Hepatic stellate cell (primary cell): ENCODE measurements at places on chromosomes 11 and 22.

DNA sequence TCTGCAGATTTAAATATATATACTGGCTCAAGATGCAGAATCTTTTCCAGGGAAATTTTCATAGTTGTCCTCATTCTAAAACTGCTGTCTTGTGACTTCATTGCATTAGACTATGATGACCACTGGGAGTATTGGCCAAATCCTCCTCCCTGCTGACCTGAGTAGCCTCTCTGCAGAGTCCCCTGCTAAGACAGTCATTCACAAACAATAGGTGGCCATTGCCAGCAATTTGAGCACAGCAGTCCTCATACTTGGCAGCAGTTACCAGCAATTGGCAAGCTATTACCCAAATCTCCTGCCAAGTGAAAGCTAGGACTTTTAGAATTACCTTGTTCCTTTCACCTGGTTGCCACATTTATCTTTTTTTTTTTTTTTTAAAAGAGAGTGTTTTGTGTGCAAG is 325.8 kb downstream of the FAT3 start:
- no peak for DNase-seq

- no peak for DNase-seq
Observed at GRCh38 chr22:50078761-50079160, 6.5 kb downstream of the MLC1 start.

GRCh38 chr22:23068832-23069385 is 1.4 kb upstream of the GNAZ start:
- DNase-seq, result no peak

DNA sequence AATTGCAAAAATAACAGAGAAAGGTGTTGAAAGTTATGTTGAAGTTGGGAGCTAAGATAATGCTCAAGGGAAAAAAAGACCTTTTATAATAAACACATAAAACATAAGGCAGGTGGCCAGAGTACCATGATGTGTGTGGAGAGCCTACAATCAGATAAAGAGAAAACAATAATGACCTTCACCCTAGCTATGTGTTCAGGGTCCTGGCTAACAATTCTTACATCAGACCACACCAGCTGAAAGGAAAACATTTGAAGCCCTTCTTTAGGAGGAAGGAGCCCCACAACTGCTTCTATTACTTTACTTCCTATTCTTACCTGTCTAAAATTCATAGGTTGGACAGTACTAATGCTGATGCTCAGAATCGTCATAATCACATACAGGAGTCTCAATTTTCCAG is 2.5 kb downstream of the TSG101 start:
- DNase-seq, result no peak

- DNase-seq, result no peak
Observed at GRCh38 chr11:119752946-119753345, 23.9 kb upstream of the NECTIN1 start.

DNA sequence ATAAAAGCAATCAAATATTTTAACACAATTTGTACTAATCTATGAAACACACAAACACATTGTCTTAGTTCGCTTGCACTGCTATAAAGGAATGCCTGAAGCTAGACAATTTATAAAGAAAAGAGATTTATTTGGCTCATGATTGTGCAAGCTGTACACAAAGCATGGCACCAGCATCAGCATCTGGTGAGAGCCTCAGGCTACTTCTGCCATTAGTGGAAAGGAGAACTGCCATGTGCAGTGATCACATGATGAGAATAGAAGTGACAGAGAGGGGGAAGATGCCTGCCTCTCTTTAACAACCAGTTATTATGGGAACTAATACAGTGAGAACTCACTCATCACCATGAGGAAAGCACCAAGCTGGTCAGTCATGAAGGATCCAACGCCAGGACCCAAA is 105.1 kb downstream of the GUCY1A2 start:
- DNase-seq, result no peak

DNA sequence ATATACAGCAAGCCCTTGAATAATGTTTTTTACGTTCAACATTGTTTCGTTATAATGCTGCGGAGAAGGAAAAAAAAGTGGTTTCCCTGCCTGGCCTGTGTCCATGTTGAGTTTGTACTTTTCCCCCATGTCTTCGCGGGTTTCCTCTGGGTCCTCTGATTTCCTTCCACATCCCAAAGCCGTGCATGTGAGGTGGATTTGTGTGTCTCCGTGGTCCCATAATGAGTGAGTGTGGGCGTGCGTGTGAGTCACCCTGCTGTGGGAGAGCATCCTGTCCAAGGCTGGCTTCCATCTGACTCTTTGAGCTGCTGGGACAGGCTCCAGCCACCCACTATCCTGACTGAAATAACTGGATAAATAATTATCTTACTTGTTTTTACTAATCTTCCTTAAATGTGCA is 29.6 kb upstream of the SNX19 start:
- DNase-seq, result peak; percentile 47

- peak; percentile 81 for DNase-seq
Observed at GRCh38 chr22:18057568-18058209, 20.1 kb upstream of the PEX26 start.

DNA sequence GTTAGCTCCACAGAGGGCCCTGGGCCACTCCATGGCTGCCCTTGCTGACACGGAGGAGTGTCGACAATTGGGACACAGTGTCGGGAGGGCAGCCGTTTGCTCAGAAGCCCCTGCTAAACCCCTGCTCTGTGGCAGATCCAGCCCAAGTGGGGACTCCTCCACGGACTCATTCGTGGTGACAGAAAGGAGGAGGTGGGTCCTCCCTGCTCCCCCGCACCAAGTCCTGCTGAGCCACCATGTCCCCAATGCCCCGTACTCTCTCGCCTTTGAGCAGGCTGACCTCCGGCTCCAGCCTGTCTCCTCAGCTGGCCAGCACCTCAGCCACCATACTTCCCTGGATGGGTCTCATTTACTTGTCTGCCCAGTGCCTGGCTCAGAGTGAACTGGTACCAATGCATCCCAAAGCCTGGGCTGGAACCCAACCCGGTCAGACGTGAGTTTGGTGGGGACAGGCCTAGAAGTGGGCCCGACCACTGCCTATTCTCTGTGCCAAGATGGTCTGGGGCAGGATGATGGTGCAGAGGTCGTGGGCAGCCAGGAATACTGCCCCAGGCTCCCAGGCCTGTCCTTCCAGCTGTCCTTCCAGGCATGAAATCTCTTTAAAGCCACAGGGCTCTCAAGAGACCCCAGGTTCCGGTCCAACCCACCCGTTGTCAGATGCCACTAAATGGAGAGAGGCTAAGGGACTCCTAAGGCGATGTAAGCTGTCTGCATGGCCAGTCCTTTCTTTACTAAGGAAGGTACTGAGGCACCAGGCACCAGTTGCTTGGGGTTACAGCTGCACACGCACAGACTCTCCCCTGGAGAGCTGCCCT is 4.3 kb downstream of the CBX6 start:
- no peak for DNase-seq

DNA sequence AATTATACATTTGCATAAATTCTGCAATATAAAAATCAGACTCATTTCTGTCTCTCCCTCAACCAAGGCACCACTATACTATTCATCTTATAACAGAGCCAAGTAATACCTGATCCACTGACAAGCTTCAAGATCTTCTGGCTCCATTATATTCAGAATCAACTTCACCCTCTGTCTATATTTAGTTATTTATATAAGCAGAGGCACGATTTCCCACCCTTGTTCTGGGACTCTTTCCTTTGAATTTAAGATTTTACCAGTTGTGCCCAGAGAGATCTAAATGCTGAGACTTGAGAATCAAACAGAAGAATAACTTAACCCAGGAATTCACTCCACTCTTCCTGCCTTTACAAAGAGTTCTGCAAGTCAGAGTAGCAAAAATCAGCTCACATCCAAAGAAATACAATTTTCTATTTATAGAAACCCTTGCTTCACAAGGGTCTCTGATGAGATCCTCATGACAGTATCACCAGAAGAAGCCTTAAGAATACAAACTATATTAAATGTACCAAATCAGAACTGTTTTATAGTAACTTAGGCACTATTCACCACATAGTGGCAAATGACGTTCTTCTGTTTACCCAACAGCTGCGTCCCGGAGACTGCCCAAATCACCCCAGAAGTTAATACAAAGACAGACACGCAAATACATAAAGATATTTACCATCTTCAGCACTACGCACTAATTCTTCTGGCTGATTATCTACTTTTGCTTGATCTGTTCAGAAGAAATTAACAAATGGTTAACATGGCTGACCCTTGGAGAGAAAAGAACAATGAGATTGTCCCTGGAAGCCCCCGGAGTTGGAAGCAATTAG is 32.3 kb upstream of the CCDC89 start:
- DNase-seq, result no peak

- no peak for DNase-seq
Observed at GRCh38 chr22:11605468-11605981, 3922.5 kb upstream of the OR11H1 start.

DNA sequence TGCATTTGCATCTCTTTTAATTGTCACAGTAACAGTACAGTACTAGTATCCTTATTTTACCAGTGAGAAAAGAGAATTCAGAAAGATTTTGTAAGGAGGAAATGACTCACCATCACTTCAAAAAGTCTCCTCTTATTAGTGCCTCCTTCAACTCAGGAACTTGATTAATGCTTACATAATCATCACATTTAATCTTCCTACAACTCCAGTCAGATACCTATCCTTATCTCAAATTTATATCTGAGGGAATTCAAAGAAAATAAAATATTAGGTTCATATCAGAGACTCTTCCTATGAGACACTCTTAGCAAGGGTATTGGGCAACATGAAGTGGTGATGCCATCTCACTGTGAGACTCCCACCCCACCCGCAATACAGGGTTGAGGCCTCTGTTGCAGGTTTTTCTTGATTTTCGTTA is 26.1 kb upstream of the CTSC start:
- DNase-seq, result no peak

DNA sequence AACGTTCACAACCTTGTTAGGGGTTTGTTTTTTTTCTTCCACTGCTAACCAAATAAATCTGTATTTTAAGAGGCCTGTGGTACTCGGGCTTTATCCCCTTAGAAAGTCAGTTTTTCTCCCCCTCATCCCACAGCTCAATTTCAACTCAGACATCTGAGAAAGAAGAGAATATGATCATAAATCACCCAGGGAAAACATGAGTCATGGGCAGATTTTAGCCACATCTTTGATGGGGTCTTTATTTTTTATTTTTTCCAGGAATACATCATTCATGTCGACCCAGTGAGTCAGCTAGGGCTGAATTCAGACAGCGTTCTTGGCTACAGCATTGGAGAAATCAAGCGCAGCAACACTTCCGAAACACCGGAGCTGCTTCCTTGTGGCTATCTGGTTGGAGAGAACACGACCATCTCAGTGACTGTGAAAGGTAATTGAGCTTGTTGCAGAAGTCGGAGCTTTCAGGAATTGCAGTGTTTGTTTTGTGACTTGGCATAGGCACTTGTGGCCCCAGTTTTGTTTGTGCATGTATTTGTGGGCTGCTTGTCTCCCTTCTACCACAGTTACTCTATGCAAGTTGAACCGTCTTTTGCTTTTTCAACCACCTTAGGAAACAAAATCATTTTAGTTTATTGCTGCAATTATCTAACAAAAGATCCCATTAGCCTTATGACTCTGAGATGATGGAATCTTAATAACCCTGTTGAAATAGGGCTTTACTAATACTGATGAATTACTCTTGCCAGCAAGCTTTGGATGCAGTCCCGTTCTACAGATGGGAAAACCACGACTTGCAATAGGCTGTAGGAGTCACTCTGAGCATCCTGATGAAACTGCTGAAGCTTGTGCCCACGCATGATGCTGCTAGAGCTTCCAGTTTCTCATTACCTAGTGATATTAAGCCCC is 62.7 kb downstream of the DBX1 start:
- peak; percentile 70 for DNase-seq

- no peak for DNase-seq
Observed at GRCh38 chr11:569158-569885, 6.9 kb upstream of the PHRF1 start.

- no peak for DNase-seq
Observed at GRCh38 chr11:2366276-2366675, 10.8 kb upstream of the CD81 start.

DNA sequence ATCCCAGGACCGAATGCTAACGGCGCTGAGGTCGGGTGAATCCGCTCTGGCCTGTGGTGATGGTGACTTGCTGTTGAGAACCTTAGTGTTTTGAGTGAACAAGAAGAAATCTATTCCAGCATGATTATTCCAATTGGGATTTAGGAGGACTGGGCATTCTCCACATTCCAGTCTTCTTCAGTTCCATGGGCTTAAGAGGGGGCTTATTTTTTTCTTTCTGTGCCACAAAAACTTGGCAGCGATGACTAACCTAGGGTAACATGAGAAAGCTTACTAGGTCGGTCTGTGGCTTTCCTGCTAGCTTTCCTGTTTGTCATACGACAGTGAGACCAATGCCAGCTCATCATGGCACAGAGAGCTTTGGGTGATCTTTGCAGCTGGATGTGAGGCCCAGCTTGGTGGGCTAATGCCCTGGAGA is 62.9 kb upstream of the ATXN10 start:
- peak; percentile 58 for DNase-seq

- no peak for DNase-seq
Observed at GRCh38 chr22:24119476-24119875, 61.8 kb upstream of the SUSD2 start.

GRCh38 chr11:2182692-2183474 is 11.3 kb upstream of the TH start:
- DNase-seq, result no peak
